GM23248 (cell line): ENCODE measurements at places on chromosomes 3 and 15. TPM values are rescaled to one million over a fixed set of nuclear protein-coding genes. Genes with fewer than 3 reads are reported as not detected.

DNA sequence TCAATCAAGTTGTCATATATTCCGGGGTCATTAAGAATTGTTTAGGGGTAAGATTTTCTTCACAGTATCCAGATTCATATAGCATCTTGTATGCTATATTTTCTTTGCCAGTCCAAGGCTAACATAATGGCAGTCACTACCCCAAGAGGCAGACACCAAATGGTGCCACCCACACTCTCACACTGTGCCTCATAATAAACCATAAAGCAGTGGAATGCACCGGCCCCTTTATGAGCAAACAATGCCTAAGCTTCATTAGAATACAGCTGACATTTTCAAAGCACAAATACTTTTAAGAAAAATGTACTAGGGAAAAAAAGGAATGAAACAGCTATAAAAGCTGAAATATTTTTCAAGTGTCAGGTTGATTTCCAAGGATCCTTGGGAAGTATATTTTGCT is 121.6 kb downstream of the TFDP2 start:
- DNase-seq = peak; percentile 75

Gene CAPN7
- 28.3 and 38.3 TPM in 2 replicates for total RNA-seq

GRCh38 chr15:77839970-77840905 is 207.5 kb upstream of the LINGO1 start:
- DNase-seq = no peak

GRCh38 chr3:73866846-73867245 is 242.1 kb upstream of the PDZRN3 start:
- peak; percentile 31 for DNase-seq

- no peak for DNase-seq
Measured at GRCh38 chr3:4629095-4630007, 136.2 kb downstream of the ITPR1 start.

DNA sequence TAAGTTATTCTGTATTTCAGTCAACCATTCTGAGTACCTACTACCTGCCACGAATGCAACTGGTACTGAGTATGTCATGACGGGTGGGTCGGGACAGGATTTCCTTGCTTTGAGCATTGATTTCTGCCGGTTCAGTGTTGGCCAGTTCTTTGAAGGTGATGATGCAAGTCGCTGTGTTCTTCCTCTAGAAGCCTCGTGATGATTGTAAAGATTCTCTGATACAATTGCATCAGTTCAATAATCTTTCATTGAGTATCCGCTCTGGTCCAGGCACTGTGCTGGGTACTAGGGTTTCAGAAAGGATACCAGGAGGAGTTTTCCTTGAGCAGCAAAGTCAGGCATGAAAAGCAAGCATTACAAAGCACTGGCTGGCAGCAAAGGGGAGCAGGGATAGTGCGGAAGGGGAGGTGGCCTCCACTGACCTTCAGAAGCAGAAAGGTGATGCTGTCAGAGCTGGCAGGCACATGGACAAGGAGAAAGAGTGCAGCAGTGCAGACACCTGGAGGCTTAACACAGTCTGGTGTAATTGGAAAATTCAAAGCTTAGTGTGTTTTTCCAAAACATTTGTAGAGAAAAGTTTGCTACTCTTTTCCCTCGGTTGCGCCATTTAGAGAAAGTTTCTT is 100.1 kb downstream of the RPL39L start:
- no peak for DNase-seq

Gene ALDH1A2
- total RNA-seq = 0.11 TPM in 1 of 2 replicates, not detected in the other

Gene MAP6D1
- total RNA-seq = 2.5 and 5.5 TPM in 2 replicates

DNA sequence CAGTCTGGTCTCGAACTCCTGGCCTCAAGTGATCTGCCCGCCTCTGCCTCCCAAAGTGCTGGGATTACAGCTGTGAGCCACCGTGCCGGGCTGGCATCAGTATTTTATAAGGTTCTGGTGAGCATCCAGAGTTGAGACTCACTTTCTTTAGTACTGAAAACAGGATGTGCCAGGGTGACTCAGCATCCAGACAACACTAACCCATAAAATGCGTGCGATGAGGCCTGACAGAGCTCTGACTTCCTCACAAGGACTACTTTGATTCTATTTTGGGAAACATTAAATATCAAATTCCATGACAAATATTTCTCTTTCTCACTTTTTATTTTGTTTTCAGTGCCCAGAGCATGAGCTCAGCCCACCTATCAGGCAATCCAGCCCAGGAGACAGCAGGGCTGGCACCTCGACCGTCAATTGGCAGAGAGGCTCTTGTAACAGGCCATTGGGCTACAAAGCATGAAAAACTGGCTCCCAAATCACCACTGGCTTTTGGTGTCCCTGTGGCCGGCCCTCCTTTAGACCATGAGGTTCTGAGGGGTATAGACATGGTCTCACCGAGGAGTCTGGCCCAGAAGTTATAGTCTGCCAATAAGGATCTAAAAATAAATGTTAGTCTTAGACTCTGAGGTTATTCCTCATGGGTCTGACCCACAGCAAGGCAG is 75.0 kb downstream of the FEM1B start:
- peak; percentile 100 for DNase-seq

GRCh38 chr15:76335307-76336253 is 993 bp upstream of the ISL2 start:
- no peak for DNase-seq

Gene BCHE
- total RNA-seq = not detected in 2 replicates
